ENCODE measurements at places on chromosomes 1 and 21.

DNA sequence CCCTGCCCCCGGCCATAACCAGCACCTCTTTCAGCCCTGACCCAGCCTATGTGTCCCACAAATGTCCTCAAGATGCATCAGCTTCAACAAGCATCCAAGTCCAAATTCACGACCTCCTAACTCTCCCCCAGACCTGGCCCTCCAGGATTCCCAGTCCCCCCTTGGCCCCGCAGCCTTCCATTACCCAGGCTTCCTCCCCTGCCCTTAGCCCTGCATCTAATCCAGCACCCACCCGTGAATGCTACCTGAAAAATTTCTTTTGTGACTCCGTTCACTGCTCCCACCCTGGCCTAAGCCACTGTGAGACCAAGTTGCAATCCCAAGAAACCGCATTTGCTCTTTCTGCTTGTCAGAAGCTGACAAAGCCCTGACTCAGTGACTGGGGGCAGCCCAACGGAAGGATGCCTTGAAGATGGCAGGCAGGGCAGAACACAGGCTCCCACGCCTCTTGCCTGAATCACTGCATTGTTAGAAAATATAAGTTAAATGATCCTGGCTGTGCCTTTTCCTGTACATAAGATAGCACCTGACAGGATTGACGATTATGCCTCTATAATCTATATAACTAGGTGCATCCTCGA, 939 bp upstream of the MFAP2 start:
- DNase-seq: no peak

DNA sequence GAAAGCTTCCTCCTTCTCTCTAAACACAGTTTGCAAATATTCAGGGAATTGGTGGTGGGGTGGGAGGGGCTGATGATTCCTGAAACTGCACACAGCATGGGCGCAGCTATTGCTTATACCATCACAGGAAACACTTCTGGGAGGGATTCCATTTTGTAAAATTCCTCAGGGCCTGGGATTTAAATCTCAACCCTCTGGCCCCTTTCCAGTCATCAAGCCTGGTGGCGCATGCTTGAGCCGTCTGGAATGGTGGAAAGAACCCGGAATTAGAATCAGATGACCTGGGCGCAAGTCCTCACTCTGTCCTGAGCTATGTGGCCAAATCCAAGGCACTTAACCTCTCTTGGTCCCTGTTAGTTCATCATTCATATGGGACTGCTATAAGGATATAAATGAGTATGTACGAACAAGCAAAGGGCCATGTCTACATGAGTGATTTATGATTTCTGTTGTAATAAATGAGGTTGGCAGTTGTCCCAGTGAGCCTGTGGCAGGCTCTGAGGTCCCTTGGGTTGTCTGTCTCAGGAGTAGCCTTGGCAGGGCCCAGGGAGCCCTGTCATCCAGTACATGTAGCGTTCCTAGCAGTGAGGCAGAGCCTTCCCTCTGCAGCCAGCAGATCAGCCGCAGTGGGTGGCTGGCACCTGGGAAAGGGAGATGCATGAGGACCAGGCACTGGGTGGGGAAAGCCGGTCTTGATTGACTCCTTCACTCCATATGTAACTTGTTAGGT, 72.0 kb downstream of the MAN1C1 start:
- no peak for DNase-seq

GRCh38 chr1:53369761-53370160, 41.9 kb upstream of the LRP8 start:
- no peak for DNase-seq

- DNase-seq: no peak
Observed at GRCh38 chr1:159898527-159898926, 1.4 kb downstream of the CFAP45 start.

DNA sequence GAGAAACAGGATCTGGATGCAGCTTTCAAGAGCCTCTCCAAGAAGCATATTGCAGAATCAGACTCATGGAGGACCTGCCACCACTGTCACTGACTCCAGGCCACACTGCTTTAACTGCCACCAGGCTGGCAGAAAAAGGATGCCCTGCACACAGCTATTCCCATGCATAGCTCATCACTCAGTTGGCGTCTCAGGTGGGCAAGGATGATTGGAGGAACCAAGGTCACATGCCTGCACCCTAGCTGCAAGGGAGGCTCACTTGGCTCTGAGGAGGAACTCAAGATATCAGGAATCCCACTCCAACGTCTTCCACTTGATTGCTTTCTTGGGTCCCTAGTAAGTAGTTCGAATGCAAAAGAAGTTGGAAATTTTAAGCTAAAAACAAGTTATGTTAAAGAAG, 19.6 kb upstream of the SPOCD1 start:
- no peak for DNase-seq

GRCh38 chr1:49765034-49765433, 258.7 kb downstream of the AGBL4 start:
- no peak for DNase-seq

DNA sequence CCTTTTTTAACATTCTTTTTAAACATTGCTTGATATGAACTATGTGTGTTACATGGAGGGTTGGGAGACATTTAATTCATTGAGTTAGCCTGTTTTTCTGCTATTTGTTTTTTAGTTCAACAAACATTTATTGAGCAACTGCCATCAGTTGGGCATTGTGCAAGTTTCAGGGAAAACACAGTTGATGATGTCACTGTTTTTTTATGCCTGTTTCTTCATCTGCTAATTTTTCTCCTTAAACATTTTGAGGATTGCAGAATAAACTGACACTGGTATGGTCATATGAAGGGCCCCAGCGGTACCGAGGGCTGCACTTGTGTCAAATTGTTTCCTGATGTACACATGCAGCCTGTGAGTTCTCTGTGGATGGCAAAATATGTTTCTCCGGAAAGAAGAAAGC, 253.0 kb downstream of the FGGY start:
- DNase-seq: no peak

GRCh38 chr1:32798191-32798590, 19.0 kb downstream of the YARS1 start:
- no peak for DNase-seq

GRCh38 chr21:21806711-21807597, 808.7 kb downstream of the NCAM2 start:
- no peak for DNase-seq

GRCh38 chr1:94555091-94555490, 13.5 kb upstream of the F3 start:
- no peak for DNase-seq

- DNase-seq: no peak
Observed at GRCh38 chr1:177547200-177547599, 376.4 kb downstream of the BRINP2 start.

DNA sequence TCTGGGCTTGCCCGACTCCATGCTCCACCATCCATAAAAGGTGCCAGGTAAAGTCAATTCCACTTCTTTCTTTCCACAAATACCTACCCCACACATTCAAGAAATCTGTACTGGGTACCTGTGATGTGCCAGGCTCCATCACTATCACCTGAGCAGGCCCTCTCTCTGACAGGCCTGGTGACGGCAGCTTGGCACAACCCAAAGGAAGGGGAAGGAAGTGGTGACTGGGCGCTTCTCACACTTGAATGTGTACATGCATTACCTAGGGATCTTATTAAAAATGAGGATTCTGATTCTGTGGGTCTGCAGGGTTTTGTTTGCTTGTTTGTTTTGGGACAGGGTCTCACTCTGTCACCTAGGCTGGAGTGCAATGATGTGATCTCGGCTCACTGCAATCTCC, 7.5 kb downstream of the HTR1D start:
- DNase-seq: no peak

- DNase-seq: no peak
Observed at GRCh38 chr1:31615414-31615813, 2.1 kb upstream of the HCRTR1 start.

DNA sequence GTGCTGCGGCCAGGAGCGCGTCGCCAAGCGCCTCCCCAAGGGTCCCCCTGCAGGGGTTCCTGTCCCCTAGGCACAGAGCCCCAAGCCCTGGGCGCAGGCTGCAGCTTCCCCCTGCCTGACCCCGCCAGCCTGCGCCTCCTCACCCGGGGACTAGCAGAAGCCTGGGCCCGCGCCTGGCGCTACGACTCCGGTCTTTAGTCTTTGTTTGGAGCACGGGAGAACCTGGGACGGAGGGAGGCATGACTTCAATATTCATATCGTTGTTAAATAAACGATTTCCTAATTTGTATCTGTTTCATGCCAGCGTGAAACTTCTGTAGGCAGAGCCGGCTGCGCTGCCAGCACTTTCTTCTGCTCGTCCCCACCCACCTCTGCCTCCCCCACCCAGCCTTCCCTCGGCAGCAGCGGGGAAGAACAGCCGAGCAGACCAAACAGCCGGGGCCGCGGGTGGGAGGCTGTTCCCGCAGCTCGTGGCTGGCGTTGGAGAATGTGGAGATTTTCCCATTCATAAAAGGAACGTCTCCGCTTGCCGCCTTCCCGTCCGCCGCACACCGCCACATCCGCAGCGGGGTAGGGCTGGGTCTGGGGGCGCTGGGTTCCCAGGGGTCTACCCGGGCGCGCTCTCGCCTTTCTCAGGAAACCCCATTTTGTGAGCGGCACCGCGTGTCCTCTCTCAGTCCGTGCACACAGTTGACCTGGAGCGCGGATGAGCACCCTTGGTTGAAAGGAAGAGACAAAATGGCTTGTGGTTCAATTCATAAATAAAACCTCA, 777 bp upstream of the TRIM67 start:
- no peak for DNase-seq

- DNase-seq: no peak
Observed at GRCh38 chr1:234541286-234541975, 62.5 kb upstream of the TARBP1 start.

DNA sequence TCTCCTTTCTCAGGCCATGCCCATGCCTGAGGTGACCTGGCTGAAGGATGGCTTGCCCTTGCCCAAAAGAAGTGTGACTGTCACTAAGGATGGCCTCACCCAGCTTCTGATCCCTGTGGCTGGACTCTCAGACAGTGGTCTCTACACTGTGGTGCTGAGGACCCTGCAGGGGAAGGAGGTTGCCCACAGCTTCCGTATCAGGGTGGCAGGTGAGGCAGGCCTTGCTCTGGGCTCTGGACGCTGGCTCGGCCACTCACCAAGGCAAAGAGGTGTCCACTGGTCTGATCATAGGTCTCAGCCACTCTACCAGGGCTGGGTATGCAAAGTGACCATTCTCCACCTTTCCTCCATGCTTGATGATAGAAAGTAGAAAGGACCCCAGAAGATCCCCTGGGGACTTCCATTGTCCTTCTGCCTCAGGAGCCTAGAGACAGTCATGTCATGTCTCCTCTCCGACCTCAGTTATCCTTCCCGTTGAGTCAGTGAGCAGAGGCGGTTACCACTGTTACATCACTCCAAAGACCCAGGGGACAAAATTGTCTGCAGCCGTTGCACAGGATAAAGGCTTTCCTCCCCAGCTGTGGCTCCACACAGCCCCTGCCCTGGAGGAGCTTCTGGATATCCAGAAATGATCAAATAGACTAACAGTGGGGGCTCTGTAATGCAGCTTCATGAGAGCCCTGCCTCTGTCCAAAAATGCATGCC, 34.2 kb downstream of the IGFN1 start:
- no peak for DNase-seq

GRCh38 chr21:42614396-42614795, 39.0 kb upstream of the PDE9A start:
- peak; percentile 14 for DNase-seq

DNA sequence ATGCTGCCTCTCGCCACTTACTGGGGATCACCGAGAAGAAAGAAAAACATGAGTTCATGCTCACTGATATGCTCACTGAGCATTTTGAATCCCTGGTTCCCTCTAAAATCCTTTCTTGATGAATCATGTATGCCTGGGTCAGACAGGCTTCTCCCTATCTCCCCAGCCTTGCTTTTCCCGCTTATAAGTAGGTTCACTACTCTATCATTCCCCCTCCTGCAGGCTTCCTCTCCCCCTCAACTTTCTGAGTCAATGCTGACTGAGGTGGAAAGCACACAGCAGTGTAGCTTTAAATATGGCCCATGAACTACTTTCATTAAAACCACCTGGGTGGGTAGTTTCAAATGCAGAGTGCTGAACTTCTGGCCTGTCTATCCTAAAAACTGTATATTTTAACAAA, 41.7 kb downstream of the FMO4 start:
- DNase-seq: no peak

- DNase-seq: no peak
Observed at GRCh38 chr21:14595449-14595848, 49.3 kb upstream of the SAMSN1 start.

DNA sequence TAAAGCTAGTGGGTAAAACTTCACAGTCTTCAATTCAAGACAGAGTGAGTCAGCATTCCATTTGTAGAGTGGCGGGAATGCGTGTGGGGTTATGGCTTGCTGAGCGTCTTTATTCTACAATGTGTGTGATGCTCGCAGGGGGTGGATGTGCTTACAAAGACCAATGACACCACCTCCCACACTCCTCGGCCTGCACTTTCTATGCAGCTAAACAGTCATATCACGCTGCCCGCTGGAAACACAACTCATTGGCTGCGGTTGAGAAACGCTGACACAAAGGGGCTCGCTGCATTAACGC, 298.5 kb downstream of the PCP4 start:
- no peak for DNase-seq

DNA sequence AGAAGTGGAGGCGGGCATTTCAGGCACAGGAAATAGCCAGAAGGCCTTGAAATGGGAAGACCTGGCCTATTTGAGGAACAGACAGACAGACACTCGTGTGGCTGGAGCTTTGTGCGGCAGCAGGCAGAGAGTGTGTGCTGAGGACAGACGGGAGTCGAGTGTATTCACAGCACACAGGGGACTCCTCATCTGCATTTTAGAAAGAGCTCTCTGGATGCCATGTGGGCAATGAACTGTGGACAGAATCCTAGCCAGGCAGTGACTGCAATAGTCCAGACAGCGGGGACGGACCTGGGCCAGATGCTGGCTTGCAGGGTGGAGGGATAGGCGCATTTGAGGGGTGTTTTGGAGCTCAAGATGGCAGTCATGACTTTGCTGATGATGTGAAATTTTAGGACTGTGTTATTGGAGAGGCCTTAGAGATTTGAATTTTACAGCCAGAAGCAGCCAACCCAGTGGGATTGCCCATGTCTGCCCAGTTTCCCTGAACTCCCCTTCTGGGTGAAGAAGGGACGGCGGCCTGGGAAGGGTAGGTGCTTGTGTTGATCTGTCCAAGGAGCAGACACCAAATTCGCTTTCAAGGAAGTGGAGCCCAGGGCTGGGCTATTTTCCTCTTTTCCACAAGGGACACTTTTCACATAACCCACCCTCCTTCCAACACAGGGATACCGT, 43.7 kb downstream of the CHAF1B start:
- no peak for DNase-seq

- peak; percentile 7 for DNase-seq
Observed at GRCh38 chr1:25197982-25198662, 34.2 kb downstream of the SYF2 start.
